ENCODE measurements at places on chromosomes 3 and 15. TPM values are rescaled to one million over a fixed set of nuclear protein-coding genes. Genes with fewer than 3 reads are reported as not detected.

- H3K4me3 ChIP-seq, result no peak overlapping the region
- no peak overlapping the region for H3K27ac ChIP-seq
- DNase-seq, result no peak
- H3K27me3 ChIP-seq, result no peaks in the 10 kb centered on the region
- no peaks in the 10 kb centered on the region for H3K36me3 ChIP-seq
- no peaks in the 10 kb centered on the region for H3K4me1 ChIP-seq
Observed at GRCh38 chr3:115498898-115499297, 124.4 kb upstream of the GAP43 start.

DNA sequence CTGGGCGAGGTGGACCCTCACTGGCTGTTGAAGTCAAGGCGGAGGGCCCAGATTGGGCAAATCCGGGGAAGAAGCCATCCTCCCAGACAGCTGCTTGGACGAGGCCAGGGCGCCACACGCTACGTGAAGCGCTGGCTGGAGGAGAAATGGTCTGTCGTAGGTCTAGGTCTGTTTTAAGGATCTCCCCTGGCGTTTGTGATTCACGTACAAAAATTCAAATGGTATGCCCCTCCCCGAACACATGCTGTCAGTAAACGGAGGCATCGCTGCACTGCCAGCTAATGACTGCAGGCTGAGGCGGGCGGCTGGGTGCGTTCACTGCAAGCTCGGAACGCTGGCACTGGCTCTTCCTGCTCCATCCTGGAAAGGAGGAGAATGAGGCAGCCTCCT is 69.9 kb downstream of the EPHB3 start:
- no peak for DNase-seq
- H3K4me1 ChIP-seq, result no peaks in the 10 kb centered on the region
- H3K27me3 ChIP-seq, result no peaks in the 10 kb centered on the region
- no peaks in the 10 kb centered on the region for H3K36me3 ChIP-seq
- no peak overlapping the region for H3K27ac ChIP-seq
- no peak overlapping the region for H3K4me3 ChIP-seq

DNA sequence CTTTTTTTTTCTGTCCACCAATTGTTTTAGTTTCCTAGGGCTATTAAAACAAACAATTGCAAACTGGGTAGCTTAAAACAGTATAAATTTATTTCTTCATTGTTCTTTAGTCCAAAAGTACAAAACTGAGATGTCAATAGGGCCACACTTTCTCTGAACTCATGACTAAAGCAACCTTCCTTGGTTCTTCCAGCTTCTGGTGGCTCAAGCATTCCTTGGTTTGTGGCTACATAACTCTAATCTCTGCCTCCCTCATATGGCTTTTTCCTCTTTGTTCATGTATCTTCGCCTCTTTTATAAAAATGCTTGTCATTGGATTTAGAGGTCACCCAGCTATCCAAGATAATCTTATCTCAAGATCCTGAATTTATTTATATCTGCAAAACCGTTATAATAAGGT is 914.5 kb upstream of the EPHA6 start:
- no peaks in the 10 kb centered on the region for H3K4me1 ChIP-seq
- no peak for DNase-seq
- no peaks in the 10 kb centered on the region for H3K27me3 ChIP-seq
- H3K27ac ChIP-seq, result no peak overlapping the region

DNA sequence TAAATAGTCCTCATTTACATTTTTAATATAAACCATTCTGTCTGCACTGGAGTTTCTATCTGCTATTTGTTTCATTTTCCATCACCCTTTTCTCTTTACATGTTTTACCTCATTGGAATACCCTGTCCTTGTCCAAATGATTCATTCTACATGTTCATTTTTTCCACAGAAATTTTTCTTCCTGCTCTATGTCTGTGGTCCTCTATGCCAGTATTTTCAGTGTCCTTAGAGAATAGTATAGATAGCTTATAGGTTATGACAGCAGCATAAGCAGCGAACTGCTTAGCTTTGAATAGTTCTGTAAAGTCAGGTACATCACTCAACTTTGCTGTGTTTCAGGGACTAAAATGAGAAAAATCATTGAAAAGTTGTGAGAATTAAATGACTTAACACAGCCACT is 742.3 kb upstream of the CBLB start:
- H3K27ac ChIP-seq, result no peak overlapping the region
- no peak for DNase-seq
- H3K4me3 ChIP-seq, result no peak overlapping the region
- H3K36me3 ChIP-seq, result no peaks in the 10 kb centered on the region

GRCh38 chr3:134232151-134232550 is 18.5 kb downstream of the RYK start:
- no peak for DNase-seq
- peaks cover 52% of the 10 kb centered on the region for H3K4me1 ChIP-seq
- H3K27me3 ChIP-seq, result no peaks in the 10 kb centered on the region

GRCh38 chr3:64291345-64291744 is 66.1 kb upstream of the PRICKLE2 start:
- H3K4me1 ChIP-seq, result no peaks in the 10 kb centered on the region
- H3K27ac ChIP-seq, result no peak overlapping the region
- no peaks in the 10 kb centered on the region for H3K36me3 ChIP-seq

DNA sequence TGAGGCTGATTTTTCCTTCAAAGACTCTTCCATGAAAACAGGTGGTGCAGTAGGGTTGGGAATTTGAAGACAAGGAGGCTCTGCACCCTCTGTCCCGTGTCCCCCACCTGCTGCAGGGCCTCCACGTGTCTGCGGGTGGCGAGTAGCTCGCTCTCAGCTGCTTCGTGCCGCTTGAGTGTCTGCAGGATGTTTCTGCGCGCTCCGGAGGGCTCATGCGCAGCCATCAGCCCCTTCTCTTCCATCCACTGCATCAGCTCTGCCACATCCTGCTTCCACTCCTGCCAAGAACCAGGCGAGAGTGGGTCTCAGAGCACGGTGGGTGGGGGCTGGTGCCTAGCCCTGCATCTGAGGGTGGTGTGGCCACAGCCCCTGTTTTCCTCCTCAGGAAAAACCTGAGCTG is 17.8 kb downstream of the SPTBN5 start:
- no peaks in the 10 kb centered on the region for H3K27me3 ChIP-seq
- H3K27ac ChIP-seq, result no peak overlapping the region
- DNase-seq, result no peak
- H3K4me1 ChIP-seq, result no peaks in the 10 kb centered on the region
- H3K4me3 ChIP-seq, result no peak overlapping the region

The COL8A1 gene
- total RNA-seq, result 8.6 TPM

The GOLIM4 gene
- total RNA-seq, result 15.9 TPM
